Neural crest cell (in vitro differentiated cells): ENCODE measurements at places on chromosomes 2 and 18.

- H3K4me3 ChIP-seq: peak overlapping the region; percentile 90
- peaks cover 7% of the 10 kb centered on the region for H3K4me1 ChIP-seq
- H3K27ac ChIP-seq: no peak overlapping the region
- H3K27me3 ChIP-seq: peaks cover 84% of the 10 kb centered on the region
- no peak for DNase-seq
These were observed 142.5 kb upstream of the CTAGE1 start for GRCh38 chr18:22560275-22560610.

DNA sequence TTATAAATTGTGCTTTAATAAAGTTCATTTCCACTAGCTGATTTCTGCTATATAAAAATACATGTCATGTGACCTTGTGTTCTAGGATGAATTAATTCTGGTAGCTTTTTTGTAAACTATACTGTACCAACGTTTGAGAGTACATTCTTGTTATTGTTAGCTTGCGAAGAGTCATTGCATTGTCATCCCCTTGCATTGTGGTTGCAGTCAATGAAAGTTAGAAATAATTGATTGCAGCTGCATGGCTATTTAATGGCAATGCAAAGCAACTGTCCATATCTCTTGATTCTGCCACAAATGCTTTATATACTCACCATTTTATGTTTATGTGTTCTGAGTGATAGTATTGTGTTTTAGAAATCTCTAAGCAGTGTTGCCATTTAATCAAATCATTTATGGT, 91.6 kb downstream of the ZNF407 start:
- H3K36me3 ChIP-seq: peaks cover 3% of the 10 kb centered on the region
- H3K27ac ChIP-seq: no peak overlapping the region
- no peak overlapping the region for H3K4me3 ChIP-seq
- no peak for DNase-seq

GRCh38 chr2:181724662-181725061, 44.3 kb upstream of the NEUROD1 start:
- no peaks in the 10 kb centered on the region for H3K27me3 ChIP-seq
- no peak overlapping the region for H3K27ac ChIP-seq
- H3K4me3 ChIP-seq: no peak overlapping the region

DNA sequence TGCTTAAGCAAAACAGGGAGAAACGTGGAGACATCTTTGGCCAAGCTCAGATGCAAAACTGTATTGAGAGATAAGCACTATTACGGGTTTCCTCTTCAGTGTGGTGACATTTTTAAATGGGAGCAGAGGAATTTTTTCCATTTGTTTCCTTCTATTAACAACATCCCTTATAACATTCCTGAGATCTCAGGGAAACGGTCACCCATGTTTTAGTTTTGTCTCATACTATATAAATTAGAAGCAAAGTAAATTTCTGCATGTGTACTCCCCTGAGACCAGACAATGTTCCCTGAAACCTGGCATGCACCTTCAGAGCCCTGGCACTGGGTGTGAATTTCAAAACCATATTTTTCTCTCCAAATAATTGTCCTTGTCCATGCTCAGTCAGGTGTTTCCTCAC, 57.6 kb upstream of the RNF152 start:
- peaks cover 50% of the 10 kb centered on the region for H3K4me1 ChIP-seq
- no peaks in the 10 kb centered on the region for H3K27me3 ChIP-seq
- DNase-seq: no peak
- H3K27ac ChIP-seq: no peak overlapping the region

- no peak overlapping the region for H3K27ac ChIP-seq
- H3K36me3 ChIP-seq: no peaks in the 10 kb centered on the region
- H3K27me3 ChIP-seq: no peaks in the 10 kb centered on the region
- DNase-seq: no peak
These were observed 119.8 kb downstream of the KYNU start for GRCh38 chr2:142997231-142997630.

- no peaks in the 10 kb centered on the region for H3K36me3 ChIP-seq
- DNase-seq: no peak
These were observed 98.9 kb upstream of the ARL4C start for GRCh38 chr2:234595829-234596228.

DNA sequence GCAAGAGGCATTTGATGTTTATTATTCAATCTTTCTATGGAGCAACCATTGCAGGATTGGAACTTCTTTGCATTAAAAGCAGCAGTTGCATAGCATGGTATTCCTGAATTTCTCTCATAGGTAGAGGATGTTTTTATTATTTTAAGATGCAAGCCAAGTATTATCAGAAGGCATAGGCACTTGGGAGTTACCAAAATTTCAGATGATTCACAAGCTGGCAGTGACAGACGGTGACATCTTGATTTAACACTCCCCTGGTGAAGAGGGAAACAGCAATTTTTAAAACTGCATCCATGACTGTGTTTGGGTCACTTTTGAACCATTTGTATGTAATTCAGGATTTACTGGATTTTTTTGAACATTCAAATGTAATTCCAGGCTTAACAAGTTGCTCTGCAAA, 654.3 kb downstream of the SLC4A3 start:
- H3K27ac ChIP-seq: no peak overlapping the region
- DNase-seq: no peak
- no peak overlapping the region for H3K4me3 ChIP-seq

DNA sequence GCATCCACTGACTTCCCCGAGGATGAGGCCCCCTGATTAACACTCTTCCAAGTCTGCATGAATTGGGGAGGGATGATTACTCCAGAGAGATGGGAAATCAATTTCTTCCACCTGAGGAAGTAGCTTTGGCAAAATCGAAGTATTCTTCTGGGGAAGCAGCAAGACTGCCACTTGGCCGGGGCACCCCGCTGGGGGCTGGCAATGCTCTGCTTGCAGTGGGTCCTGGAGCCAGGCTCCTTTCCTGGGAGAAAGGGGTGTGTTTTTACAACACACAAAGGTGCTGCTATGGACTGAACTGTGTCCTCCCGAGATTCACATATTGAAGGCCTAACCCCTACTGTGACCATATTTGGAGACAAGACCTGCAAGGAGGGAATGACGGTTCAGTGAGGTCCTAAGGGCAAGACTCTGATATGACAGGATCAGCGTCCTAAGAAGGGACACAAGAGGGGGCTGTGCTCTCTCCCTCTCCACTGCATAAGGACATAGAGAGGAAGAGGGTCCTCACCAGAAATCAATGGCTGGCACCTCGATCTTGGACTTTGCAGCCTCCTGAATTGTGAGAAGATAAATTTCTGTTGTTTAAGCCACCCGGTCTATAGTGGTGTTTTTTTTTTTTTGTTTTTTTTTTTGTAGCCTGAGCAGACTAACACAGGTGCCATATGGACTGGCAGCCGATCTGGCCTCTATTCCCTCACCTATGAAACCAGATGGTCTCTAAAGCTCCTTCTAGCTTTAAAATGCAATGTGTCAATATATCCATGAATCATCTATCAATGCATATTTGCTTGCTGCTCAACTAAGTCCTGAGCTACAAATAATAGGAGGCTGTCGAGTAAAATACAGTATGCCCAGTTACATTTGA, 3.6 kb upstream of the SMARCAL1 start:
- DNase-seq: no peak
- H3K4me1 ChIP-seq: peaks cover 36% of the 10 kb centered on the region
- no peaks in the 10 kb centered on the region for H3K36me3 ChIP-seq

- no peaks in the 10 kb centered on the region for H3K27me3 ChIP-seq
- H3K4me3 ChIP-seq: no peak overlapping the region
- no peak for DNase-seq
- H3K27ac ChIP-seq: peak overlapping the region; percentile 86
These were observed 42.9 kb downstream of the NCK2 start for GRCh38 chr2:105787376-105788318.

- peaks cover 19% of the 10 kb centered on the region for H3K36me3 ChIP-seq
- no peak for DNase-seq
- H3K4me3 ChIP-seq: no peak overlapping the region
- no peak overlapping the region for H3K27ac ChIP-seq
- H3K4me1 ChIP-seq: peaks cover 17% of the 10 kb centered on the region
These were observed 43.2 kb upstream of the ZC3H15 start for GRCh38 chr2:186442885-186443284.

DNA sequence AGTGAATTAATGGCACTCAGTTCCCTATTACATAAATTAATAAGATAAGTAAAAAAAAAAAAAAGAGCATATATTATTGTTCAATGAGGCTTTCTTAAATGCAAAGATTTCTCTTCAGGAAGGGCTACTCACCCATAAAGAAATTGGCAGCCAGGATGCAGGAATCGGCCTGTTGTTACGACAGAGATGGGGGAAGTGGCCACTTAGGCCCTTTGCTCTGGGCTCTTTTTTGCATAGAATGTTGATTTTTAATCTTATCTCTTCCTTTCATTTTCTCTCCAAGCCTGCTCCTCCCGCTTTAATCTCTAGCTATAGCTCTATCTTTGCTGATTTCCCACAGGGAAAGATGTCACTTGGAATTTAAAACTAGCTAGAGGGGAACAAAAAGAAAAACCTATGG, 391.8 kb upstream of the CRIM1 start:
- DNase-seq: no peak
- peak overlapping the region; percentile 27 for H3K27ac ChIP-seq
- no peaks in the 10 kb centered on the region for H3K27me3 ChIP-seq

DNA sequence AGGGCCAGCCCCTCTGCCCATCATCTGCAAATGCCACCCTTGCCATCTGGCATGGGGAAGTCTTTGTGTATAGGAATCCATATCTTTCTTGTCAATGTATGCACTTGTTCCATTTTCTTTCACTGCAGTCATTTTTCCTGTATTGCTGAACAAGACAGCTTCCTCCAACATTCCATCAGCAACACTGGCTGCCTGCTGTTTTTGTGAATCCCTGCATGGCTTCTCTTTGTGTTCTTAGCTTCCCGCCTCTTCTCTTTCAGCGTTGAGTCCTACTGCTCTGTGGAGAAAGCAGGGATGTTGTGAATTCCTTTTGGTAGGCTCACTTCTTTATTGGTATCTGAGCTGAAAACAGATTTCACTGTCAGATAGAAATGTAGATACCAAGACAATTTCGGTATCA, 150.0 kb downstream of the LPIN1 start:
- no peaks in the 10 kb centered on the region for H3K27me3 ChIP-seq
- peaks cover 8% of the 10 kb centered on the region for H3K36me3 ChIP-seq
- H3K4me1 ChIP-seq: peaks cover 18% of the 10 kb centered on the region
- H3K4me3 ChIP-seq: no peak overlapping the region

- H3K4me3 ChIP-seq: no peak overlapping the region
- H3K27me3 ChIP-seq: no peaks in the 10 kb centered on the region
- no peak overlapping the region for H3K27ac ChIP-seq
- peaks cover 15% of the 10 kb centered on the region for H3K4me1 ChIP-seq
These were observed 51.5 kb upstream of the CNGA3 start for GRCh38 chr2:98294711-98295110.

DNA sequence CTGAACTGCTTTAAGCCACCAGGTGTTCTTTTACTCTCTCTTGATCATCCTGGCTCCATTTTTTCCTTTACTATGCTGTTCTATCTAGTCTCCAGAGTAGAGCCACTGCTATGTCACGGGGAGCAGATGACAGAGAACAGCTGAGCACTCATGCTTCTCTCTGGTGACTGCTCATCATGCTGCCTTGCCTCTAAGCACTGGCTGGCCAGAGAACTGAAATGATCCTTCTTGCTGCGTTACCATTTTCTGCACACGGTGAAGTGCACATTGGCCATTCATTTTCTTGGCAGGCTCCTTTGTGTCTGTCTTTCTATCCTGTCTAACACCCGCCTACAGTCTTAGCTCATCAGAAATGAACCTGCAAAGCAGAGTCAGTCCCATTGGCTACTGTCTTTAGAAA, 86.0 kb downstream of the KCTD1 start:
- H3K27me3 ChIP-seq: no peaks in the 10 kb centered on the region
- peaks cover 10% of the 10 kb centered on the region for H3K4me1 ChIP-seq
- peaks cover 20% of the 10 kb centered on the region for H3K36me3 ChIP-seq
- H3K4me3 ChIP-seq: no peak overlapping the region

- H3K36me3 ChIP-seq: no peaks in the 10 kb centered on the region
- peak overlapping the region; percentile 13 for H3K27ac ChIP-seq
- H3K4me3 ChIP-seq: no peak overlapping the region
- H3K27me3 ChIP-seq: peaks cover 5% of the 10 kb centered on the region
- DNase-seq: no peak
- peaks cover 22% of the 10 kb centered on the region for H3K4me1 ChIP-seq
These were observed 104.4 kb downstream of the LIPG start for GRCh38 chr18:49666045-49666775.

DNA sequence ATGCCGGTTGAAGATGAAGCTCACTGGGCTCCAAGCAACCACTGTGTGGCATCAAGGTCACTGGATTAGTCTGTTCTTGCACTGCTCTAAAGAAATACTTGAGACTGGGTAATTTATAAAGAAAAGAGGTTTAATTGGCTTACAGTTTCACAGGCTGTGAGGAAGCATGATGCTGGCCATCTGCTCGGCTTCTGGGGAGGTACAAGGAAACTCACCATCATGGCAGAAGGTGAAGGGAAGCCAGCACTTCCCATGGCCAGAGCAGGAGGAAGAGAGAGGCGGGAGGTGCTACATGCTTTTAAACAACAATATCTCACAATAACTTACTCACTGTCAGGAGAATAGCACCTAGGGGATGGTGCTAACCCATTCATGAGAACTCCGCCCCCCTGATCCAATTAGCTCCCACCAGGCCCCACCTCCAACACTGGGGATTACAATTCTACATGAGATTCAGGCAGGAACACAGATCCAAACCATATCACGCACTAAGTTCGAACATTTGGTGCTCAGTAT, 109.7 kb upstream of the MGAT5 start:
- DNase-seq: no peak
- no peak overlapping the region for H3K27ac ChIP-seq
- H3K4me3 ChIP-seq: no peak overlapping the region
- no peaks in the 10 kb centered on the region for H3K27me3 ChIP-seq
- no peaks in the 10 kb centered on the region for H3K36me3 ChIP-seq

DNA sequence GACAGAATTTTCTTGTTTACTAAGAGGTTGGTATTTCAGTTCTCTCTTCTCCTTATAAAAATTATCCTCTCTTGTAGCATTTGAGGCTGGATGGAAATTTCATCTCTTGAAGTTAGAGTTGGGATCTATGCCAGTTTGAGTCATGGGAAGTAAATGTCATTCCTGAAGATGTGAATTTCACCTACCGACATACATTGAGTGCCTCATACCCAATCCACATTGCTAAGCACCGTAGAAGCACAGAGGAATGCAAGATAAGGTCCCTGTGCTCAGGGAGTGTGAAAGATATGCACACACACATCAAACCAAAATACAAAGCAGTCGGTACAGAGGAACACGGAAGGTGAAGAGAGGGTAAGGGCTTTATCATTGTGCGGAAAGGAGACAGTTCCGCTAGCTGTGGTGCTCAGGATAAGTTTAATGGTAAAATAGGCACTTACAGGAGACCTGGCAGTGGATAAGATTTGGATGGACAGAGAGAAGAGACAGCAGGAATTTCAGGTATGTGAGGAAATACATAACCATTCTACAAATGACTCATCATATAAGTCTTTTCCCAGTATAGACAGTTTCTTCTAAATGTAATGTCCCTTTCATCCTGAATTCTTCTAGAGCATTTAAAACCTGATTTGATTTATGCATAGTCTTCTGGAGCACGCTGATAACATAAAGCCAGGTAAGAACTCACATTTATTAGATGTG, 205.3 kb upstream of the ST6GAL2 start:
- no peaks in the 10 kb centered on the region for H3K4me1 ChIP-seq
- no peak for DNase-seq
- no peaks in the 10 kb centered on the region for H3K36me3 ChIP-seq

GRCh38 chr2:9747396-9747795, 95.9 kb upstream of the TAF1B start:
- no peaks in the 10 kb centered on the region for H3K27me3 ChIP-seq
- no peaks in the 10 kb centered on the region for H3K36me3 ChIP-seq
- H3K4me1 ChIP-seq: no peaks in the 10 kb centered on the region
